ENCODE measurements at places on chromosomes 1 and 21.
A peak's percentile ranks its signal among the peaks of the same experiment; 100 is the strongest.

DNA sequence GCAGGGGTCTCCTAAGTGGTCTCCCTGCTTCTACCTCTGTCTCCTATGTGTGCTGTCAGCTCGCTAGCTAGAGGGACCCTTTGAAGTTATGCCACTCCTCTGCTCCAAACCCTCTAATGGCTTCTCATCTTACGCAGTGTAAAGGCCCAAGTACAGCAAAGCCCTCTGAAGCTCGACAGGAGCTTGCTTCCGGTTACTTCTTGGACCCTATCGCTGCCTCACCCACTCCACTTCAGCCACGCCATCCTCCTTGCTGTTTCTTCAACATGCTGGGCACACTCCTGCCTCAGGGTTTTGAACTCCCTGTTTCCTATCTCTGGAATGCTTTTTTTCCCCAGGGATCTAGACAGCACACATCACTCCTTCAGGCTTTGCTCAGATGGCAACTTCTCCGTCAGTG lies 102.3 kb upstream of the F3 start:
- no peak for DNase-seq

DNA sequence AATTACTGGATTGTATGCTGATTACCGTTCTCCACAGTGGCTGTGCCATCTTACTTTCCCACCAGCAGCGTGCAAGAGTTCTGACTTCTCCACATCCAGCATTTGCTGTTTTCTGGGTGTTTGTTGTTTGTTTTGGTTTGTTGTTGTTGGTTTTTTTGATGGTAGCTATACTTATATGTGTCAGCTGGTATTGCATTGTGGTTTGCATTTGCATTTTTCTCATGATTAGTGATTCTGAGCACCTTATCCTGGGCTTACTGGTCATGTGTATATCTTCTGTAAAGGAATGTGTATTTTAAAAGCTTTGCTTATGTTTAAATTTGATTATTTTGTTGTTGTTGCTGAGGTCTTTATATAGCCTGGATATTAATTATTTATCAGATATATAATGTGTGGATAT lies 66.9 kb upstream of the MAP1LC3C start:
- DNase-seq: no peak

- no peak for DNase-seq
These were observed 15.6 kb downstream of the ADARB1 start for GRCh38 chr21:45089964-45090363.

- DNase-seq: no peak
These were observed 95.8 kb downstream of the PSMG1 start for GRCh38 chr21:39087238-39088030.

GRCh38 chr1:2049718-2050431 lies at the start of gene PRKCZ:
Gene PRKCZ (plus strand): TSS chr1:2050411. CDS start chr1:2050631, 220 bp downstream.
- DNase-seq: peak; percentile 95

DNA sequence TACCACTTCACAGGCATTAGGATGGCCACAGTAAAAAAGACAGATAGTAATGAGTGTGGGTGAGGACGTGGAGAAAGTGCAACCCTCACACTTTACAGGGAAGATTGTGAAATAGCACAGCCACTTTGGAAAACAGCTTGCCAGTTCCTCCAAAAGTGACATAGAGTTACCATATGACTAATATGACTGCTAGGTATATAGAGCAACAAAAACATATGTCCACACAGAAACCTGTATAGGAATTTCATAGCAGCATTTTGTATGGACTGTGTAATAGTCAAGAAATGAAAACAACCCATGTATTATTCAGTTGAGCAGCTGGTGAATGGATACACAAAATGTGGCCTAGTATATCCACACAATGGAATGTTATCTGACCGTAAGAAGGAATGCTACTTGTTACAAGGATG lies 30.4 kb upstream of the LBR start:
- no peak for DNase-seq

DNA sequence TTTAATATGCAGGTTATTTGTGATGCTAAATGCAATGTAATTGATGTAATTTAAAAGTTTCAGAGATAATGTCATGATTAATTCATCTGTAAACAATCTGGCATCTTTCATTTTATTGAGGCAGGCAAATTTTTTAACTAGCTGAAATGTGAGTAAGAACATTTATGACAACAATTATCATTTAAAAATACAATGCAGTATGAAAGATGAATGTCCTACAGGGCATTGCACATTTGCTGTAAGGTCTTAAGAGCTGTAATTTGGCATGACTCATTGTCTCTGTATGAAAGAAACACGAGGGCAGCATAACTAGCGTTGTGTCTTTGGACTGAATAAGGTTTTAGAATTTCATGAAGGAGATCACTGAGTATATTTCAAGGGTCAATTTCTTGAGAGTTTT lies 642.8 kb downstream of the PLA2G4A start:
- DNase-seq: no peak

DNA sequence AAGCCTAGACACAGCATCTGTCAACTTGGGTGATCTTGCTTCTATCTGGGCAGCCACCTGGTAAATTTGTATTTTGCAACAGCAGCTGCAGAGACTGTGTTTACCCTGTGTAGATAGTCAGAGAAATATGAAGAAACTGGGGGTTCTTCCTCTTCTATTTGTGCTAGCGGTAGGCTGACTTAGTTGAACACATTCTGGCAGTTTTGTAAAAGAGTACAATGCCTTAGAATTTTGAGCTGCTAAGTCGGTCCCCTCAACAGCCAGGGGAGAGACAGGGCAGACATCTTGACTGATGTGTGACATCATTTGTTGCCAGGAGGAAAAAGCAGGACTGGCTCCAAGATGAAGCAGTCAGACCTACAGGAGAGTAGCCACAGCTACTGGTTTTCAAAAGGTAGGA lies 53.7 kb downstream of the KCNJ6 start:
- no peak for DNase-seq

DNA sequence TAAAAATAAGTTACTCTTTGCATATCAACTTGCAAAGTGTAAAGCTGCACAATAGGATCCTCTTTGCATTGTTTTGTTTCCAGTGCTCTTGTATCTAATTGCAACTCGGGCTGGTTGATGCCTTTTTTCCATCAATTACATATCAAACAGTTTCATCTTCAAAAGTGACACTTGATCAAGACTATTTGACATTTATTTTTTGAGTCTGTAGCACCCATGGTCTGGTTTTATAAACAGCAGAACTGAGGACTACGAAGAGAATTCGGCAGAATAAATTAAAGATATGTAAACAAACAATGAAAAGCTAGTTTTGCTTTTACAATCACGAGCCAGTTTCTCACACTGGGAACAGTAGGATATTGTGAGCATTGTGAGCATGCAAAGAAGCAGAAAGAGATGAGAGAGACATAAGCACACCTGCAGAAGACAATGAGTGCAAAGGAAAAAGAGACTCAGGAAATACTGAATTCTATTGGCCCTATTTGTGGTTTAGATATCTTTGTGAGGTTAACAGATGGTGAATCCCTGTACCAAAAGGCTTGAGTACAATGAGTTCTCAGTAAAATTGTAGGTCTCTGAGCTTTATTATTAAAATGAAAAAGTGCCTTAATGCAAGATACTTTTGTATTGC lies 45.4 kb downstream of the RPL5 start:
- no peak for DNase-seq

DNA sequence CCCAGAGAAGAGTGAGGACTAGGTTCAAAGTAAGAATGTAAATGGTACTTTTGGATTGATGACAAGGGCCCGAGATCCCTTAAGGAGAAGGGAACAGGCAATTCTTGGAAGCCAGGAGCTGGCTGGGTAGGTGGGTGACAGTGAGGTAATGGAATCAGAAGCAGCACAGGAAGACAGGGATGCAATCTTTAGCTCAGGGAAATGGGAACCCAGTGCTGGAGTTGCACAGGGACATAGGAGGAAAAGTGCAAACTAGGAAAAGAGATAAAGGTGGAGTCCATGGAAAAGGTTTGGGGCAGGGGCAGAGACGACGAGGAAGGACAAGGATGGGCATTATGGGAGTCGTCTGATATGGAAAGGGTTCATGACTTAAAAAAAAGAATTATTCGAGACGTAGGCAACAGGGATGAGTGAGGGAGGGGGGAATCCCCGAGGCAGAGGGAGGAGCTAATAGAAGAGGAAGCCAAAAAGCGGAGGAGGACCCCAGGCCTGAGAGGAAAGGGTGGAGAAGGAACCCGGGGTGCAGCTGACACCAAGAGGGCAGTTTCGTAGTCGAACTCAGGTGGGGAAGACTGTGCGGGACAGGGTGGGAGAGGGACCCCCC lies 495 bp downstream of the PI4KB start:
- no peak for DNase-seq

- no peak for DNase-seq
These were observed 585.4 kb upstream of the PLXNA2 start for GRCh38 chr1:208829595-208829994.

DNA sequence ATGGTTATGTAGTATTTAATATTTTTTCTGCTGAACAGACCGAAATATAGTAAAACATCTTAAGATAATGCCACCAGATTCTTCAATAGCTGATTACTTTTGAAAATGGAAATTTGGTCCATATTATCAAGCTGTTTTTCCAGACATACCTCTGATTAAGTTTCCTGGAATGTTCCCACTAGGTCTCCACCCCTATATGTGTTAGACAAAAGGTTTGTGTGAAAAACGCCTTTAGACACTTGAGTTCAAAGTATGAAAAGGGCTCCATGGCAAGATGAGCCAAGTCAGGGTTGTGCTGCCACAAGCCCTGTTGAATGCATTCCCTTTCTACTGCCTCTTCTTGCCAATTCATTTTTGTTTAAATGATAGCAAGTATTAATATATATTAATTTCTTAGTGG lies 52.7 kb downstream of the ZBTB17 start:
- DNase-seq: no peak

DNA sequence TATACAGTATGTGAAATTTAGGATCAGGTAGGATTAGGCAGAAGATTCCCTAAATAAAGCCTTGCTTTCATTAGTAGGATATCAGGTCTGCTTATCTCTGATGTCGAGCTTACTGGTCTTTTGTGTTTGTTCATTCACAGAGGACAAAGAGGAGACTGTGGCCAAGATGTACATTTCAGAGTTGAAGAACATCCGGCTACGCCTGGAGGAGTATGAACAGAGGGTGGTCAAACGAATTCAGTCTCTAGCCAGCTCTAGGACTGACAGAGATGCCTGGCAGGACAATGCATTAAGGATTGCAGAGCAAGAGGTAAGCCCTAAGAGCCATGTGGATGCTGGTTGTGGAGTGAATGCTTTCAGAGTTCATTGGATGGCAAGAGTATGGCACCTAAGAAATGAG lies 106.2 kb downstream of the MACF1 start:
- no peak for DNase-seq

GRCh38 chr1:87872692-87873091 lies 544.0 kb downstream of the LMO4 start:
- no peak for DNase-seq

- DNase-seq: no peak
These were observed 210.8 kb upstream of the C1orf174 start for GRCh38 chr1:4110888-4111287.

DNA sequence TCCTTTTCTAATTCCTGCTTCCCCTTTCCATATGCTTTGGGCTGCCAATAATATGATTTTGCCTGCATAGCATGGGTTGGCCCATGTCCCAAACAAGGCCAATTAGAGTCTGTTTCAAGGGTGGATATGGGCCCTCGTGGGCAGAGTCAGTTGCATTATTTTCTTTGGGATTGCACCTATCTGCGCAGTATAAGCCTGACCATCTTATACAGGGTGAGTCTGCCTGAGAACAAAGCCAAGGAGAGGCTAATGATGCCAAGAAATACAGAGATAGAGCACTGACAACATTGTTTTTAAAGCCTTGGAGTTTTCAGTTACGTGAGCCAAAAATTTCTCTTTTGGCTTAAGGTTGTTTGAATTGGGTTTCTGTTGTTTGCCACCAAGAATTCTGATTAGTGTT lies 18.6 kb downstream of the OVAAL start:
- no peak for DNase-seq

GRCh38 chr1:169133801-169134502 lies 27.5 kb downstream of the ATP1B1 start:
- DNase-seq: no peak

- DNase-seq: no peak
These were observed 32.3 kb upstream of the GFI1 start for GRCh38 chr1:92519043-92519442.

DNA sequence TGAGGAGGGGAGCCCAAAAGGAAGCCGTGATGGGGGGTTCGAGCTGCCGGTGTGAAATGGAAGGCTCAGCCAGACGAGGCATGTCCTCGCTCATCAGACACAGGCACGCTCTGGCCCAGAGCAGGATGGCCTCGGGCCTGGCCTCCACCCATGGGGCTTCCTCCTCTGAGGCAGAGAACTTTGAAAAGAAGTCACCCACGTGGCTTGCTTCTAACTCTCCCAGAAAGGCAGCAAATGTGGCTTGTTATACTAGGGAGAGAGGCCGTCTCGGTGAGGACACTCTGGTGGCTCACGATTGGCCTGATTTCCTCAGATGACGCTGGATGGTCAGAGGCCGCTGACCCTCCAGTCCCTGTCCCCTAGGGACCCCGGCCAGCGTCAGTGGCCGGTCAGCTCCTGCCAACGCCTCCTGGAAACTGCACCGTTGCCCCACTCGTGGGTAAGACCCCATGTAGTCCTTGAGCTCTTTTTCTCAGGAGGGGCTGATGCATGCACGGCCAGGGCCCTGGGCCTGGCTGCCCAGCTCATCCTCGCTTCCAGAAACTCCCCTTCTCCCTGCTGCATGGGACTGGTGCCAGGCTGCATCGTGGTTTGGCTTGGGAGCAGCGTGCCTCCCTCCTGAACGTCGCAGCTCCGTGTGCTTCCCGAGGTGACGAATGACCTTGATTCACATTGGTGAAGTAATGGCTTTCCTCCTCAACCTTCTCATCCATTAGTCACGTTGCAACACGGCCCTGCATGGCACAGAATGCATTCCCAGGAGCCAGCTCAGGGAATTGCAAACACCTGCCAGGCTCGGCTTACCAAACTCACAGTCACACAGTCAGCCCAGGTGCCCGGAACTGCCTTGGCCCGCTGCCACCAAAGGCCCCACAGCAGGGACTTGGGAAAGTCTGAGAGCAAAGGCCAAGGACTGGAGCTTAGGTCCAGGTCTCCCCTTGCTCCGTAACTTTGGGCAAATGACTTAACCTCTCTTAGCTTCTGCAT lies 58.8 kb downstream of the TOMM20 start:
- no peak for DNase-seq

DNA sequence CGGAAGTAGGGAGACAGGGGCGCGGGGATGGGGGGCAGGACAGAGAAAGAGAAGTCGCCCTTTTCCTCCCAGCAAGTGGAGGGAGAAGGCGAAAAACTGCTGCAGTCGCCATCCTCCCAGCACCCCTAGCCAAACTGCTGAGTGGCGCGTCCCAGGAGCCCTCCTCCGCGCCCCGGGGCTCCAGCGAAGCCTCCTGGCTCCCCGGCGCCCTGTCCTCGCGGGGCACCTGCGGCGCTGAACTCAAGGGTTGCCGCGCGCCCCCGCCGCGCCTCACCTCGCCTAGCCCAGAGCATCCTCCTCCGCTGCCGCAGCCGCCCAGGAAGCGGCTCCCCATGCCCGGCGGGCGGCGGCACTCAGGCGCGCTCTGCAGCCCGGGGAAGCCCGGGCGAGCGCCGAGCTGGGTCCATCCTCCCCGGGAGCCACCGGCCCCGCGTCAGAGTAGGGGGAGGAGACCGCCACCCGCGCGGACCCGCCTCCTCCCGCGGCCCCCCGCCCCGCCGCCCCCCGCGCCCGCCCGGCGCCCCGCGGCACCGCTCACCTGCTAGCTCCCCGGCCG lies at the start of gene DAB1:
TSS of gene DAB1 (minus strand) at position 405 of the 556 bp plus-strand sequence. CDS start 133,030 bp downstream, outside the sequence.
- DNase-seq: no peak

GRCh38 chr1:163071405-163072255 lies 2.5 kb downstream of the RGS4 start:
- DNase-seq: no peak

All from T-helper 17 cell (primary cell).